ENCODE measurements at places on chromosomes 3 and 15.

GRCh38 chr3:112555535-112556170 is 6.1 kb downstream of the ATG3 start:
- DNase-seq, result no peak

DNA sequence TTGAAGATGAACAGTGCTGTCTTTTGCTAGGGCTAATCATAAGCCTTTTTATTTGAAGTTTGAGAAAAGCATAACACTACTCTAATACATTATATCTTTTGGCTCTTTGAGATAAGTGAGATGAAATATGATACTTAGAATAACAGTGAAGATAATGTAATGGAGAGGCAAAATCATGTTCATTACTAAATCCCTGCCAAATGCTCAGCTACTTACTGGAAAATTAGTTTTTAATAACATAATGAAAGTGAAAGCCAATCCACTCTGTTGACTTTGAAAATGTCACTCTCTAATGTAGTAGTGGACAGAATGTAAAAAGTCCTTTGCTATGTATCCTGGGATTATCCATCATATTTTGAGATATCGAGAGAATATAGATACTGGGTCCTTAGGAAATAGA is 35.9 kb upstream of the MYH15 start:
- DNase-seq, result no peak

DNA sequence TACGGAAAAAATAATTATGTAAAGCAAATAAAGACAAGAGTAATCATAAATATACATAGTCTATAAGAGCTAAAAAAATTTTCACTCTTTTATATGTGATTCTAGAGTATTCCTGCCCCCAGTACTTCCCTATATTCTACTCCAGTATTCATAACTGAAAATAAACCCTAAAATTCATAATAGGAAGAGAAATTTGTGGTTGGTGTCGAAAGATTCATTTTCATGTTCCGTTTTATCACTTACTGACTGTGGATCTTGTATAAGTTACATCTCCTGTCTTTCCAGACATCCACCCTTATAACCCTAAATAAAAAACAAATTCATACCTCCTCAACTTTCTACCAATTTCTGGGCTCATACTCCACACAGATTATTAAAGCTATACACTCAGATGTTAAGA is 16.0 kb upstream of the MBNL1 start:
- DNase-seq, result no peak

DNA sequence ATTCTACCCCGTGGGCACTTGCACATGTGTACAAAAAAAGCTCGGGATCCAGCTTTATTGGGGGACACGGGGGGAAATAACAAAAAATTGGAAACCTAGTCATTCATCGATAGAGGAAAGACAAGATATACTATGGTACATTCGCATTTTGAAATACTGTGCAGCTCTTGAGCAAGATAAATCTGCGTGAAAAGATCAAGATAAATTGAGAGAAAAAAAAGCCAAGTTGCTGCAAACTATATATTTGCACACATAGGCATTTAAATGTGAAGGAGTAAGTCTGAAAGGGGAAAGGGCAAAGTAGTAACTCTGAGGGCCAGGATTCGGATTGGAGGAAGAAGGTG is 620 bp upstream of the UBR1 start:
- DNase-seq, result no peak

GRCh38 chr15:74506515-74506840 is 34.5 kb upstream of the ARID3B start:
- no peak for DNase-seq

DNA sequence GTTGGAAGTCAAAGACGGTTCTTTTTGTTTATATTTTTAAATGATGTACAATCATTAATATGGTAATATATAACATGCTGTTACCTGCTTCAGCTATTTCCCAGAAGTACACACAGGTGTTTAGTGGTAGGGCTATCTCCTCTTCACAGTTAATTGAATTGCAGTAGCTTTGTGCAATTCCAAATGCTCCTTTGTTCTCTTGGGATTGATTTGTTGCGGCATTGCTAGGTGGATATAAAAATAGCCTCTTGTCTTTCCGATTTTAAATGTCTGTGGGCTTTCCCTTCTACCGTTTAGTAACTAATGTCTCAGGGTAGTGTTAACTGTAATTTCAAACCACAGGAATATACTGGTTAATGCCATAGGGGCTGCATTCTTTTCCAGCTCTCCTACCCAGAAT is 307.6 kb upstream of the SLITRK3 start:
- DNase-seq, result no peak

GRCh38 chr3:193831495-193832455 is 238.8 kb downstream of the OPA1 start:
- DNase-seq, result no peak

- no peak for DNase-seq
Measured at GRCh38 chr3:136644212-136644611, 108.0 kb downstream of the STAG1 start.

GRCh38 chr3:65168547-65168946 is 480.7 kb upstream of the ADAMTS9 start:
- DNase-seq, result no peak

DNA sequence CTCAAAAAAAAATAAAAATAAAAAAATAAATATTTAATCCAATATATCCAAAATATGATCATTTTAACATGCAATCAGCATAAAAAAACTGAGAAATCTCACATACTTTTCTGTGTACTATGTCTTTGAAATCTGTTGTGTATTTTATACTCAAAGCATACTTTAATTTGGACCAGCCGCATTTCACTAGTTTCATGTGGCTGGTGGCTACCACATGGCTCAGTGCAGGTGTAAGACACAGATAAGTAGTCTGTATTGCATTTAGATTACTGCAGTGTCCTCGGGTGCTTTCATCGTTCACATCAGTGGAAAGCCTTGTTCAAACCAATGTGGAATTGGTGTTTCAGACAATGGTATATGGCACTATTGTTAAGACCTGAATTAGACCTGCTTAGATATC is 11.0 kb downstream of the CRTC3 start:
- no peak for DNase-seq

- no peak for DNase-seq
Measured at GRCh38 chr3:61901986-61902385, 340.6 kb downstream of the PTPRG start.

GRCh38 chr3:137008976-137009375 is 51.2 kb downstream of the IL20RB start:
- DNase-seq, result no peak

DNA sequence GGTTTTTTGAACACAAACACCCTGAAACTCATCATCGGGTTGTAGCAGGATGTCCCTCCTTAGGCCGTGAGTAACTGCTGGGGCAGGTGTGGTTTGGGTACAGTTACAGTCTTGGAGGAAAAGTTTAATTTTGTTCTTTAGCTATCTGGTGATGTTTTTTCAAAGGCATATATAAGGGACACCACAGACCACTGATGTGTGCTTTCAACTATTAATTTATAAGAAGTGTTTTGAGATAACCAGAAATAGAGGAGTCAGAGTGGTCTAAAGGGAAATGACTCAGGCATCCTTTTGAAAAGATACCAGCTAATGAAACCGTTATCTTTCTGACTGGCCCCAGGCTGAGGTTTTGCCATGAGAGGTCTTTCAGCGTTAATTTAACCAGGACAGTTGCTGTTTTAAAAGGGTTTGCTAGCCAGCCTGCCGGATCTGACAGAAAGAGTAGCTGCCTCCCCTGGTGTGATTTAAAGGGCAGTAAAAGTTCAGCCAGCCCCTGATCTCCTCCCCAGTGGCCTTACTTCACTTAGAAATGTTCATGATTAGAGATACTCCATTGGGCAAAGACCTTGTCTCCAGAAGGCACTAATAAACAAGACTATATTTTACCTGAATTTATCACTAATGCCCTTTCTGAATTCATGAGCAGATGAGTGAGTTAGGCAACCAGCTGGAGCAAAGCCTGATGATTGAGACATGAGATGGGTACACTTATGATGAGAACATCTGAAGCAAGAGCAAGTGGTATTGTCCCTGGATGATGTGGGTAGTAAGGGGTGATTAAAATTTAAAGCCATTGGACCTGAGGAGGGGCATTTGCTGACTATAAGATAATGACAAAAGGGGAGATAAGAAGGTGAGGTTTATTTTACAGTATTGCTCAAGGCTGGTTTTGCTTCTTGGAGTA is 482.5 kb upstream of the TBL1XR1 start:
- DNase-seq, result no peak

GRCh38 chr3:172213904-172214303 is 174.5 kb downstream of the FNDC3B start:
- DNase-seq, result no peak

DNA sequence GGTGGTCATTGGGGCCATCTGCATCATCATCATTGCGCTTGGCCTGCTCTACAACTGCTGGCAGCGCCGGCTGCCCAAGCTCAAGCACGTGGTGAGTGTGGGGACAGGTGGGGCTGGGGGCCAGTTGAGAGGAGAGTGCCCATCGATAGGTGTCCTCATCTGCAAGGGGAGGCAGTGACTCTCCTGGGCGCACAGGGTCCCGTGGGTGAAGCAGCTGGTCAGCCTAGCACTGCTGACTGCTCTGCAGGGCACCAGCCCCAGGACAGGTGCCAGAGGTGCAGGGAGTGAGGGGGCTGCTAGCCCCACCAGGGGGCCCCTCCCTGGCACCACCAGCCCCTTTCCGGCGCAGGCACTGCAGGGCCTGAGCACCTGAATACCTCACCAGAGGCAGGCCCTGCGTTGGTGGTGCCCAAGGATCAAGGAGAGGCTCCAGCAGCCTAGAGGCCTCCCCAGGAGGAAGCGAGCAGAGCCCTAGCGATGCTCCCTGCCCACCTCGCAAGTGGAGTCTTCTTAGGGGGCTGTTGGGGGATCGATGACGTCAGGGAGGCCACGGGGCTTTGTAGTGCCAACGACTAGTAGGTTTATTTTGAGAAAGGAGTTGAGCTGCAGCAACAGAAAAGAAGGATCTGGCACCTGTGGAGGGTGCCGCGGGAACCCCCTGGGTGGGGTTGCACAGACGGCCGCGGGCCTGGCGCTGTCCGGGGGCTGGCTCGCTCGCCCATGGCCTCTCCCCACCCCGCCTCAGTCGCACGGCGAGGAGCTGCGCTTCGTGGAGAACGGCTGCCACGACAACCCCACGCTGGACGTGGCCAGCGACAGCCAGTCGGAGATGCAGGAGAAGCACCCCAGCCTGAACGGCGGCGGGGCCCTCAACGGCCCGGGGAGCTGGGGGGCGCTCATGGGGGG is 976 bp upstream of the ABTB1 start:
- no peak for DNase-seq

- DNase-seq, result no peak
Measured at GRCh38 chr15:88803920-88804247, 648 bp downstream of the ACAN start.

GRCh38 chr3:107211608-107212007 is 165.6 kb upstream of the CCDC54 start:
- no peak for DNase-seq
